ENCODE measurements at places on chromosomes 1 and 21.

DNA sequence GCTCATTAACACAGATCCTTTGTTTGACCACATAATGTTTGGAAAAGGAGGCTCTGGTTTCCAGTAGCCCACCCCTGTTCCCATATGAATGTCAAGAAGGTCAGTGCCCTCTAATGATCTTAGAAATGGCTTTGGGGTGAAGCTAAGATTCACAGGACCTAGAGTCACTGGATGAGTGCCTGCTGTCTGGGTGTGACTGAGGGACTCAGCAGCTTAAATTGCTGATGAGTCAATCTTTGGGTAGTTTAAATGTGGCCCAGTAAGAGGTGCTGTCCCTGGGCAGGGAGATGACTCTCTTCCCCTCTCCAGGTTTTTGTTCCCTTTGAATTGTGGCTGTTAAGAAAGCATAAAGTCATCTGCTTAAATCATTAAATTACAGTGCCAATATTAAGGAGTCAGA is 50.6 kb downstream of the L1TD1 start:
- DNase-seq, result no peak

DNA sequence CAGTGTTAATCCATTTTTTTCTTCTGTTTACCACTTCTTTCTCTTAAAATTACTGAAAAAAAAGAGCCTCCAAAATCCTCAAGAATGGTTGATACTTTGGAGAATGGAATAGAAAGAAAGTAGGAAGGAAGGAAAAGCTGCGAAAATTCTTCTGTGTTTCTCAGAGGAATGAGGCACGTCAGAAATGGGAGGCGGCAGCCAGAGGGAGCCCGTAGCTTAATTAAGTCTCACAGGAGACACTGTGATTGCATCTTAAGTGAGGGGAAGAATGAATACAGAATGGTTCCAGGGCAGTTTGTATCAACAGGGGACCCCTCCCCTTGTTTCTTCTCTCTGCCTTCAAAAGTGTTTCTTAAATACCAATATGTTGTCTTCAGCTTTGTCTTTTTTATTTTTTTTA is 1099.5 kb downstream of the PLA2G4A start:
- no peak for DNase-seq

DNA sequence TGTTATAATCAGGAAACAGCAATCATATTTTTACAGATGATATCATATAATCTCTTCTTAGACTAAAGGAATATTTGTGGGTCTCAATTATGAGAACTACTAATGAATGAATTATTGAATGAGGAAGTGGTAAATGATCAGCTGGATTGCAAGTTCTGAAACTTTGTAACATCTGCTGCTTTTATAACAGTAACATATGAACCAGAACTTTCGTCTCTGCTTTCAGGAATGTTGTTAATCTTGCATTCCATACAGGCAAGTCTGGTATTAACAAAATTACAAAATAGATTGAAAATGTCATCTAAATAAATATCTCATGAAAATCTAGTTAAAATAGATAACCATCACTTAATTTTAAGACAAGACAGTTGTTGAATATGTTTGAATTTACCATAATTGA is 110.5 kb upstream of the COL11A1 start:
- no peak for DNase-seq

DNA sequence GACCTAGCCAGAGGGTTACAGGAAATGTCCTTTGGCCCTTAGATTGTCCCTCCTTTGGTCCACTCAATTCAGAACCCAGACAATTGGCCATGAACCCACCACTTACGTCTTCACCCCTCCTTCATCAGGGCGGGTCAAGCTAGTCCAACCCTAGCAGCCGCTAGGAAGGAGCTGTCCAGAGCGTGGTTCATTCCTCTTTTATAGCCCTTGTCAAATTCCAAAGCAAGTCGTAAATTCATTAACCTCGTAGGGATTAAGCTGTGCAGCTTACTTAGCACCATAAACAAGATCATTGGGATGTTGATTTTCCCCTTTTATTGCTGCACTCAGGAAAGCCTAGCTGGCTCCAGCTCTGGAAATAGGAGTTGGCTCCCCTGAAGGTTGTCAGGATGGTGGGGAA is 90.1 kb downstream of the TMEM53 start:
- DNase-seq, result no peak

- no peak for DNase-seq
These were observed 6.2 kb downstream of the CD247 start for GRCh38 chr1:167512046-167512654.

GRCh38 chr21:32559006-32559610 is 26.2 kb downstream of the TCP10L start:
- no peak for DNase-seq

GRCh38 chr1:36964830-36965229 is 69.5 kb downstream of the GRIK3 start:
- no peak for DNase-seq

DNA sequence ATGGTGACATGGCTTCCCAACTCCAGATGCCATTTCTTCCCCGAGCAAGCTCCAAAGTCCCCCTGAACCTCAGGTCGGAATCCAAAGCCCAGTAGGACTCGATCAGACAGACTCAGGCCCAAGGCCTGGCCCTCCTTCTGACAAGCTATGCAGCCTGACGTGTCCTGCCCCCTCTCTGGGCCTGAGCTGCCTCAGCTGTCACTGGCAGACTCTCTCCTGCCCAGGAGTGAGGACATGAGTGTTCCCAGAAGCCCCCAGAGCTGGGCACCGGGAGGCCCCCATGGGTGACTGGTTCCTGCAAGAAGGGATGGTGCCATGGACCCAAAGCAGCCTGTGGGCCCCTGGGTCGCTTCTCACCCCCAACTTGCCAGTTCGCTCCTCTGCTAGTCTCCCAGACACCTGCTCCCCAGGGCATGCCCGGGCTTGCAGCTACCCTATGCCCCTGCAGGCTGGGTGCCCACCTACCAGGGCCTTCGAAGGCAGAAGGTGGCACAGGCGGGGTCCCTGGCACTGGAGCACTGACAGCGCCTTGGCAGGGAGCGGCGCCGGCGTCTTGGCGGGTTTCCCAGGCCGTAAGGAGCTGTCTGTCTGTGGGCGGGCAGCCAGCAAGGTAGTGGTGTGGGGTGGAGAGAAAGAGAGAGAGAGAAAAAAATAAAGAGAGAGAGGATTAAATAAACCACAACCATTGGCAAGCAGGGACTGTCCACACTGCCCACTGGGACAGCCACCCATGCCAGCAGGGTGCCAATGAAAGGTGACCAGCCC is 2.3 kb downstream of the EDN2 start:
- no peak for DNase-seq

DNA sequence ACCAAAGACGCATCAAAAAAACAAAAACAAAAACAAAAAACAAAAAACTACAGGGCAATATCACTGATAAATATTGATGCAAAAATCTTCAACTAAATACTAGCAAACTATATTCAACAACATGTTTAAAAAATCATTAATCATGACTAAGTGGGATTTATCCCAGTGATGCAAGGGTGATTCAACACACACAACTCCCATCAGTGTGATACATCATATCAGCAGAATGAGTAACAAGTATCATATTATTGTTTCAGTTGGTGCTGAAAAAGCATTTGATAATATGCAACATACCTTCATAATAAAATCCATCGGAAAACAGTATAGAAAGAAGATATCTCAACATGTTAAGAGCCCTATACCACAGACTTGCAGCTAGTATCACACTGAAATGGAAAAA is 953.0 kb downstream of the AMY1C start:
- no peak for DNase-seq

DNA sequence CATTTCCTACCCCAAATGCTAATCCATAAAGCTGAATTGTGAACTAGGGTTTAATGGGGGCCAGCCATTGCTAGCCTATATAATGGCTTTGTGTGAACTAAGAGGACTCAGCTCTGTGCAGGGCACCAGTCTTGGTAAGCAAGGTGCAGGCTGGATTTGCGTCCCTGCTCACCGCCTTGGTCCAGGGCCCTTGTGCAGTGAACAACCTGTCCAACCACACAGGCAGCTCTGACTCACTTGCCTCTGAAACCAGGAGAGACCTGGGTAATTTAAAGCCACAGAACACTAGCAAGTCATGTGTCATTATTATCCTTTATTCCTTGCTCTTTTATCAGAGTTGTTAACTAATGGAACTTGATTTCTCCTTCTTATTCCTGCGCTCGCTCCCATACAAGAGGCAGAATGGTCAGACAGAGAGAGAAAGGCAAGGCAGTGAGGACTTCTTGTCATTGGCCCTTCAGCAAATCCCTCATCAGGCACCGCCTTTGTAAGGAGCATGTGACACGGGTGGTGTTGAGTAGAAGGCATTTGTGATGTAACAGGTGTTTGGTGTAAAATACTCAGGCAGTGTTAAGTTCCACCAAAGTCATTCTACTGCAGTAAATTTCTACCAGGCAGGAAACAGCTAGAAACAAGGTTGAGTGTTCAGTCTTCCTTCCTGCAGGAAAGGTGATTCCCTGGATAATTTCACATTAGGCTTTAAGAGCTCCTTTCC is 67.3 kb upstream of the OLIG2 start:
- no peak for DNase-seq

- DNase-seq, result no peak
These were observed 35.2 kb downstream of the RGL1 start for GRCh38 chr1:183840140-183840539.

GRCh38 chr21:38852278-38852677 is 46.5 kb downstream of the ETS2 start:
- DNase-seq, result no peak

- no peak for DNase-seq
These were observed 87.7 kb downstream of the CASZ1 start for GRCh38 chr1:10708757-10709156.

- DNase-seq, result no peak
These were observed 18.4 kb downstream of the C1orf21 start for GRCh38 chr1:184405094-184405800.

GRCh38 chr1:209198961-209199750 is 384.4 kb upstream of the CAMK1G start:
- DNase-seq, result no peak

DNA sequence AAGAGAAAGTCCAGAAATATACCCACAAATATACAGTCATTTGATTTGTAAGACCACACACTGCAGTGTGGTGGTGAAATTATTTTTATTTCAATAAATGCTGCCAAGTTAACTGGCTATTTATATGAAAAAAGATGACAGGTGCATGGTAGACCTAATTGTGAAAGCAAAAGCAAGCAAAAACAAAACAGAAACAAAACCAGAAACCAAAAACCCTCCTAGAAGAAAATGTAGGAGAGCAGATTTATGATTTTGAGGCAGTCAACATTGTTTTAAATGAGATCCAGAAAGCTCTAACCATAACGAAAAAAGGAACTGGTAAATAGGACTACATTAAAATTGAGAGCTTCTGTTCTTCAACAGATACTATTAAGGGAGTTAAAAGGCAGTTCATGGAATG is 303.6 kb downstream of the PRDM2 start:
- no peak for DNase-seq

DNA sequence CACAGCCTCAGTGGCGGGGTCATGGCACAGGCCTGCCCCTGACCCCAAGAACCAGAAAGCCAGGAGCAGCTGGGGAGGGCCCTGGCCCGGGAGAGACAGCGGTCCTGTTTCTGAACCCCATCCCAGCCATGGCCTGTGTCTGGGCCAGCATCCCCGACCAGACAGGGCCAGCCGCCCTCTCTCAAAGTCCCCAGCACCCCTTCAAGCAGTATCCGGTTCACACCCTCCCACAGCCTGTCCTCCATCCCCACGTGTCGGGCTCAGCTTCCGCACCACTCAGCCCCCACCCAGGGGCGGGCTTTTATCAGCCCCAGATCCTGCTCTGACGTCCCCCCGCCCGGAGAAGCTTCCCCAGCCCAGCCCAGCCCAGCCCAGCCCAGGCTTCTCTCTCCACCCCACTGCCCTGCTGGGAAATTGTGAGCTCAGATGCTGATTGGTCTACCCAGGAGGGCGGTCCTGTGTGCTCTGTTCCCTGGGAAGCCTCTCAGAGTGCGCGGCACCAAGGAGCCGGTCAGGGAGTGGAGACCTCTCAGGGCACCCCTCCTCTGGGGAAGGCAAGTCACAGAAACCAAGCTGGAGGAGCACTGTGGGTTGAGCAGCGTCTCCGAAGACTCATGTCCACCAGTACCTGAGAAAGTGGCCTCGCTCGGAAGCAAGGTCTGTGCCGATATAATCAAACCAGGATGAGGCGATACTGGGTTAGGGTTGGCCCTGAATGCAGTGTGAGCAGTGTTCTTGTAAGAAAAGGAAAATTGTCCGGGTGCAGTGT is 4.7 kb upstream of the FAAP20 start:
- DNase-seq, result peak; percentile 86

- DNase-seq, result no peak
These were observed 281.0 kb upstream of the DAB1 start for GRCh38 chr1:57704811-57705210.

DNA sequence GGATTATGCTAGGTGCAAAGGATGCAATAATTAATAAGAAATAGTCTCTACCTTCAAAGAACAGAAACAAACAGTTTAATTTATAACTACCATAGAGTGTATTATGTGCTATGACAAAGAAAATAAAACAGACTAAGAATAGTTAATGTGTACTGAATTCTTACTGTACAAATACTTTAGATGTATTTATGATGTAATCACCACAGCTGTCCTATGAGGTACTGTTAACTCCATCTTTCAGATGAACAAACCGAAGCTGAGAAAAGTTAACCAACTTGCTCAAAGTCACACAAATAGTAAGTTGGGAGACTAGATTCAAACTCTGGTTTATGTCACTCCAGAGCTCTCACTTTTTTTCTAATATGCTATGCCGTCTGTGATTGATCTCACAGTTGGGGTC is 77.0 kb upstream of the FGGY start:
- DNase-seq, result no peak

- DNase-seq, result no peak
These were observed 1.1 kb upstream of the SYNC start for GRCh38 chr1:32703479-32704291.

DNA sequence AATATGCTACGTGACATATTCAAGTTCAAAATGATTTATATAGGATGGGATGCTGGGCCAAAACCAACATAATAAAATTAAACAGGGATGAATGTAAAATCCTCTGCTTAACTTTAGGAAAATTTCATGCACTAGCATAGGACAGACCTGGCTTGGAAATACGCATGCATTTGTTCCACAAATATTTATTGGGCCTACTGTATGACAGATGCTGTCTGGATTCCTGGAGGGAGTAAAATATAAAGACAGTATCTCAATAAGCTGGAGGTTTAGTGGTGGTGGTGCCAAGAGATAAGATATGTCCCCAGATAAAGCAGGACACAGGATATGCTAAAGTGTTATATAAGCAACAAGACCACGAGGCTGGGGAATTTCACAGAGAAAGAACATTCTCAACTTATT is 15.1 kb downstream of the RCSD1 start:
- DNase-seq, result no peak

- DNase-seq, result no peak
These were observed 13.2 kb upstream of the VCAM1 start for GRCh38 chr1:100706296-100706695.

DNA sequence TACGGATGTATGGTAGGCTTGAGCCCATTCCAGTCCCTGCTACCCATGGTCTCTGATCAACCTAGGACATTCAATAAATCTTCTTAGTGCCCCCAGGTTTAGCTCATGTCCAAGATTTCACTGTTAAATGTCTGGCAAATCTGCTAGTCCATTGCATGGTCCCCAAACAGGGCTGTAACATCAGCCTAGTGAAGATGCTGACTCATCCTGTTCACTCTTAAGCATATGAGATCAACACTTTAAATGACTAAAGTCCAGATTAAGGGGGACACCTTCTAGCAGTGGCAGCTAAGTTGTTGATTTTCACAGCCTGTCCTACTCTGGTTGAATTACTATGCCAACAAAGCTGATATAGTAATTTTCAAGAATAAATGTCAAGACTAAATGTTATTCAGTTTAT is 46.5 kb upstream of the NUF2 start:
- no peak for DNase-seq

All from CD4-positive, alpha-beta T cell treated with Interleukin-4 for 4 hours (primary cell).